ENCODE measurements at places on chromosomes 6 and 20.

- DNase-seq: no peak
Measured at GRCh38 chr6:87583822-87584221, 6.0 kb downstream of the RARS2 start.

DNA sequence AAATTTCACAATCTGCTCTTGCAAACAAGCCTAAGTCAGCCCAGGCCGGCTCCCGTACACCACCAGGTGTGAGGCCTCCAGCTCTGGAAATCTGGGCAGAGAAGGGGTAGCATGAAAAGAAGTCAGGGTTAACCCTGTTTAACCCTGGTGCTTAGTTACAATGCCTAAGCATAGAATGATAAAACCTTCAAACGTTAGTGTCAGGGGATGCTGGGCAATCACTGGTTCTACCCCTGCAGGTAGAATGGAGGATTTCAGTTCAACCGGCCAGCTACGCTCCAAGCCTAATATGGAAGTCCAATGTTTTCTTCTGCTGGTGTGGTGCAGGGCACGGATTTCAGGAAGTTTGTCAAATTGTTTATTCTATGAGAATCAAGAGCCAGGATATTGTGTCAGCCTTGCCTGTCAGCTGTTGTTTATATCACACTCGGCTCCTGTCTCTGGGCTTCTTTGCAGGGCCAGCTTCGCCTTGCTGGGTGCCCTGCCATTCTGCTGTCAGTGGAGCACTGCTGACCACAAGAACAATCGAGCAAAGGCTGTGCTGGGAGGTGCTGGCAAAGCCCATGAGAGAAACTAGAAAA lies 20.2 kb upstream of the CD93 start:
- no peak for DNase-seq

- no peak for DNase-seq
Measured at GRCh38 chr6:168152980-168153379, 74.0 kb upstream of the FRMD1 start.

DNA sequence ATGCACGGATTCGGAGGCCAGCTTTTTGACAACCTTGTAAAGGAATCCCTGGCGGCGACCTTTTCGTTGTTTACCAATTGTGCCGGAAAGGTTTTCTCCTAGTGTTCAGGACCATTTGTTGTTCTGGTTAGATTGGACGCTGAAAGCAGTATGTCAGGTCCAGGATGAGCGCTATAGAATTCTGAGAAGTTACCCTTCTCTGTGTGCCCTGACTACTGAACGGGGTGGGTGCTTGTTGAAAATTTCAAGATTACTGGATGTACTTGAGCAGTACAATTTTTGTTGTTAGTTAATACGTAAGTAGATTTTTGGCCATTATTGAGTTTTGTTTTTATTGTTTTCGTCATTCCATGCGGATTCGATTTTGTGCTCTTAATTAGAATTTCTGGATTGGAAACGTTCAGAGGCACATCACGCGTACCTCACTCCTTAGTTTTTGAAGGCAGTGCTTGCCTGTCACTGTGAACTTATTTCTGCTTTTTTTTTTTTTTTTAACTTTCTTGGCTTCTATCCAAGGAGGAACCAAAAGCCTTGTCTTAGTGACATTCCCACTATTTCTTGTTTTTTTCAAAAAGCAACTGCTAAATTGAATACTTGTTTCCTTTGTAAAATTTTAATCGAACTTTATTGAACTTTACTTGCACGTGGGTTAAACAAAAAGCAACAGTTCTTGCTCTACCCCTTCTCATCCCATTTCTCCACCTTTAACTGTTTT lies 898 bp downstream of the XRN2 start:
- no peak for DNase-seq

- DNase-seq: no peak
Measured at GRCh38 chr6:81534934-81535465, 217.5 kb downstream of the TENT5A start.

DNA sequence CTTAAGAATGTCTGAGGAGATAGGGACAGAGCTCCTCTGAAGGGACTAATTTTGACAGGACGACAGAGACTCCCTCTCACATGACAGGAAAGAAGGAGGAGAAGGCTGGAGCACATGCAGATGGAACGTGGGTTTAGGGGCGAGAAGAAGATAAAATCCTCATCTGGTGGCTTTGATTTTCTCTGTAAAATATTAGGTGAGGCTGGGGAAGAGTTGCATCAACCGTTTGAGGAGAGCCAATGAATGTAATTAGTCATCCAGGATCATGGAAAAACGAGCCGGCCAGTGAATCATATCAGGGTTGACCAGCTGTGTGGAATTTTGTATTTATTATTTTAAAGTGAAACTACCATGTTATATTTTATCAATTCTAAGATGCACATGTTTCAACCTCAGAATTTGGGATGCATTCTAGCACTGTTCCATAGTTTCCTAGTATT lies 46.9 kb upstream of the ADGRF4 start:
- DNase-seq: no peak

DNA sequence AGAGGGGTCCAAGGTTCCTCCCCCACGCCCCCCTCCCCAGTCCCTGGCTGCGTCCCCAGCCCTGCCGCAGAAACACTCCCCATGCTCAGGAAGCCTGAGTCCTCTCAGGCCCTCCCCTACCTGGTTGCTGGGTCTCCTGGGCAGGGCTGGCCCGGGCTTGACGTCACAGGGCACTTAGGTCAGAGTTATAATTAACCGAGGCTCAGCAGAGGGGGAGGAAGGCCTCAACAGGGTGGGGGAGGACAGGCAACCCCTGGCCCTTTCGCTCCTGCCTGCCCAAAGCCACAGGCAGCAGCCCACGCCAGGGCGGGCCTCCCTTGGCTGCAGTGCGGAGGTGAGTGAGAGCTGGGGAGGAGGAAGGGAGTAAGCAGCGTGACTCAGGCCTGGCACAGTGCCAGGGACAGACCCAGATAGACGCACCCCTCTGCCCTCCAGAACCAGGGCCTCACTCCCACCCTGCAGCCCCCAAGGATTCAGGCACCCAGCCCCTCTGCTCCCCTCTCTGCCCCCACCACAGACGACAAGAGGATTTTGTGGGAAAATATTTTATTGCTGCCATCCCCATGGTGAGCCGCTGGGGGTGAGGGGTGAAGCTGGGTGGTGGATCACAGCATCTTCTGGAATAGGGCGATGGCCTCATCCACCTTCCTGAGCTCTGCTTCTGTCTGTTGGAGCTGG lies at the start of gene VWA7:
TSS of gene VWA7 (minus strand) at position 340 of the 678 bp plus-strand sequence. CDS start 549 bp downstream, outside the sequence.
- peak; percentile 79 for DNase-seq

- no peak for DNase-seq
Measured at GRCh38 chr6:142714951-142715785, 229.8 kb downstream of the HIVEP2 start.

DNA sequence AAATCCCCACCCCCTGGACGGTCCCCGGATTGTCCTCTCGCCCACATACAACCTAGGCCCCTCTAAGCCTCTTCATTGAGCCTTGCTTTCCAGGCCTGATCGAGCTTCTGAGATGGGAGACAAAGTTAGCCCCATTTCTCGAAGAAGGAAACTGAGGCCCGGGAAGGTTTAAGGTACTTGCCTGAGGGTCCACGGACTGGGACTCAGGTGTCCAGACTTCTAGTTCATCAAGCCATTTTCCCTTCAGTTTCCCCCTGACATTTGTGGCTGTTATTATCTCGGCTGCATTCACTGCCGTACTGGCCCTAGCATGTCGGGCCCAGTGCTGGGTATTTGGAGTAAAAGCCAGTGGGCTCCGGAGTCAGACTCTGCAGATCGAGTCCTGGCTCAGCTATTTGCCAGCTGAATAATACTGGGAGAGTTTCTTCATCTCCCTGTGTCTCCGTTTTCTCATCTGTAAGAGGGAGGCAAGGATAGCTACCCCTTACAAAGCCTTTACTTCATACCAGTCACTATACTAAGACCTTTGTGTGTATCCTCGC lies 633 bp downstream of the RPRD1B start:
- no peak for DNase-seq

DNA sequence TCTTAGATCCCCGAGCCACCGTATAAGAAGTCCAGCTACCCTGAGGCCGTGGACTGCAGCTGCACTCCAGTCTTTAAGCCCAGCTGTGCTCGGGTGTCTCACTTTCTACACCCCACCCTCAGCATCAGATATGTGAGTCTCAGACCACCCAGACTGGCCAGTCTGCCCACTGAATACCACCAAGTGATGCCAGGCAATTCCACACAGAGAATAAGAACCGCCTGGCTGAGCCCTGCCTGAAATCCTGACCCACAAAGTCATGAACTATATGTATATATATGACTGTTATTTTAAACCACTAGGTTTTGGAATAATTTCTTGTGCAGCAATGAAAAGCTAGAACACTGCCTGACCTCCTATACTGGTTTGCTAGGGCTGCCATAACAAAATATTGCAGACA lies 106.7 kb downstream of the FOXF2 start:
- DNase-seq: no peak

DNA sequence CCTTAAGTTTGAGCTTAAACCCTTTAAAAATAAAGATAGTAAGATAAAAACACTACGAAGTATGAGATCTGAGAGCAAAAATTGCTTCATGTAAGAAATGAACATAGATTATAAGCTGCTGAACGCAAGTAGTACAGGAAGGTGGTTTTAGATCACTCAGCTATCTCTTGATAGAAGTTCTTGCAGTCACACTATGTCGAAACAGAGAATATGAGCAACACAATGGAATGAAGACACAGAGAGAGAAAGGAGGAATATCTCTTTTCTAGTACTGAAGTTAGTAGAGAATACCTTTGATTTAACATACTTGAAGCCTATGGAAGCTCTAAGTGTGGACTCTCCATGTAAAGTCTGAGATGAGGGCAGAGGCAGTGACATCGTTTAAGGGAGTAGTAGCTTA lies 162.7 kb downstream of the CDK19 start:
- no peak for DNase-seq

DNA sequence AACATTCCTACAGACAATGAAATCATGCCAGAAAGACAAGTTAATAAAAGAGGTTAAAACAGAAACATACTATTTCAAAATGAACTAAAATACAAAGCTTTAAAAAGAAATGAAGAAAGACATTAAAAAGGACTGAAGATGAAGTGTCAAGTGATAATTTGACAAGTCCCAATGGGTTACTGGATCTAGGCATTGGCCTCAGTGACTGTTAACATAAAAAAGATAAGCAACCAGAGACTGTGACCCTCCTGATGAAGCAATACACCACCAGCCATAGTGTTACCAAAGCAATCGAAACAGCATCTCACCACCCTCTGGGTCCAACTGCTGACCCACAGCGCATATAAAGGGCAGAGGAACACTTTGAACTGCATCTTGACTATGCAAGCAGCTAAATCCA lies 130.3 kb downstream of the FIG4 start:
- no peak for DNase-seq

DNA sequence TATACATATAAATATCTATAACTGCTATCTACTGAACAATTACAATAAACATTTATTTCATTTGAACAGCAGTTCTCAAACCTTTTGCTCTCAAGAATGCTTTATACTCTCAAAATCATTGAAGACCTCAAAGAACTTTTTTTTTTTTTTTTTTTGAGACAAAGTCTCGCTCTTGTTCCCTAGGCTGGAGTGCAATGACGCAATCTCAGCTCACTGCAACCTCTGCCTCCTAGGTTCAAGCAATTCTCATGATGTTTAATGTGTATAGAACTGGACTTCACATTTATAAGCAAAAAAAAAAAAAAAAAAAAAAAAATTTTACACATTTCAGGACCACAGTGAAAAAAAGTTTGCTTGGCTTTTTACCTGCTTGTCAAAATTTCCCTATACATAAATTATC lies 11.7 kb downstream of the UBE2V1 start:
- DNase-seq: no peak

GRCh38 chr20:32623667-32624157 lies 38.6 kb upstream of the NOL4L start:
- DNase-seq: no peak

DNA sequence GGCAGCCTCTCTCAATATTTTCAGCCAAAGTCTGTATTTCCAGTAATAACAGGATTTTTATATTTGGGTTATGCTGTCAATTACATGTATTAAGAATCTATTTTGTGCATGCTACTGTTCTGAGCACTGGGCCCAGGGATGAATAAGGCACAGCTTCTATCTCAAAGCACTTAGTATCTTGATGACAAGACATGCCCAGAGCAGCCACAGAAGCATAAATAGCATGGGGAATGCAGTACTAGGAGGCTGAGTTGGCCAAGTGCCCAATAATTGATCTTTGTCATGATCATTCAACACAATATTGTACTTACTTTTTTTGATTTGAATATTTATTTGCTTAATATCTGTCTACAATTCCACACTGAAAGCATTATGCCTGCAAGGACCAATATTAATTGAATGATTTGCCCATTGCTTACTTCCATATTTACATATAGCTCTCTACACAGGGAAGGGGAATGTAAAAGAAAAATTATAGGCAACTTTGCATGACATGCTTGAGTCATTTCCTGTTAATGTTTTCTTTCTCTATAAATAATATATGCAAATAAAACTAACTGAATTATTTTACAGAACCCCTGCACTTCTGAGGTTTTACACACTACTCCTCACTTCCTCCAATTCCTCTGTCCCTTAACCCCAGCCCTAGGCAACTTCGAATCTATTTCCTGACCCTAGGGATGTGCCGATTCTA lies 298.9 kb upstream of the BMP2 start:
- no peak for DNase-seq

DNA sequence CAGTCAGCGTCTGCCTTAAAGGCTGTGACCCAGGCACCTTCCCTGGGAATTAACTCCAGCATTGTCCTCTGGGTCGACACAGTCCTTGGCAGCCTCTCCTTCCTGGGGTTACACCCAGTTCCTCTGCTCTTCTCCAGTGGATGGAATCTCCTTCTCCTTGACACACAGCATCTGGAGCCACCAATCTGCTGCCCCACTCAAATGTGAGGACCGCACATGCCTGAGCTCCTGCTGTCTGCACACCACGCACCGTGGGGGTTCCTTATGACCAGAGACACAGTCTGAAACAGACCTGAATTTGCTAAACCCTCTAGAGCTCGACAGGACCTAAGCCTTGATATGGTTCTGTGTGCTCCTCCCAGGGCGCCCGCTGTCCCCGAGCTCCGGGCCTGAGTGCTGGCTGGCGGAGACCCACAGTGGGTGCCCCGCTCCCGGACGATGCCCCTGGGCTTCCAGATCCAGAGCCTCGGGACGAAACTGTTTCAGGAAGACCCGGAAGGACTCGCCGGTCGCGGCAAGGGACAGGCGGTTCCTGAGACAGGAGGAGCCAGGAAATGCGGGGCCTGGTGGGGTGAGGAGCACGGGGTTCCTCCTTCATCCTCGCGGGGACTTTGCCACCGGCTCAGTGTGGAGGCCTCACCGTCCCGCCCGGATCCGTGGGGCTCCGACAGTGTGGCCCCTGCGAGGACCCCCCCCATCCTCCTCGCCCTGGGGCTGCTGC lies 2.5 kb upstream of the RAET1G start:
- DNase-seq: no peak
